Hindlimb muscle (tissue), 1 donor: ENCODE measurements at places on chromosomes 1 and 21.
A peak's percentile ranks its signal among the peaks of the same experiment; 100 is the strongest.

DNA sequence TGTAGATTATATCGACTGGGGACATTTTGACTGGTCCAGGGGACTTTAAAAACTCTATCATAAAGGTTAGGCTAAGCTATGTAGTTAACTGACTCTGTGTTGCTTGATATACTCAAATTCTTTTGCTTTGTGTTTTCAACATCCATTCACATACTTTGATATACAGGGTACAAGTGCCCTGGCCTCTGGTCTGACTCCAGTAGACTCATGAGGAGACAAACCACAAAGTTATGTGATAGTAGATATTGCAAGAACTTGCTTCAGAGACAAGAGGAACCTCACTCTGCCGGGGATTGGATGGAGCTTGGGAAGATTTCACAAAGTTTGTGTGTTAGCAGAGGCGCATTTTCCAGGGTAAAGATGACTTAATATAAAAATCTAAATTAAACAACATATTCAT is 1.3 kb downstream of the GORAB start:
- no peak for DNase-seq

- DNase-seq, result no peak
Measured at GRCh38 chr1:183685112-183685713, 32.1 kb upstream of the APOBEC4 start.

DNA sequence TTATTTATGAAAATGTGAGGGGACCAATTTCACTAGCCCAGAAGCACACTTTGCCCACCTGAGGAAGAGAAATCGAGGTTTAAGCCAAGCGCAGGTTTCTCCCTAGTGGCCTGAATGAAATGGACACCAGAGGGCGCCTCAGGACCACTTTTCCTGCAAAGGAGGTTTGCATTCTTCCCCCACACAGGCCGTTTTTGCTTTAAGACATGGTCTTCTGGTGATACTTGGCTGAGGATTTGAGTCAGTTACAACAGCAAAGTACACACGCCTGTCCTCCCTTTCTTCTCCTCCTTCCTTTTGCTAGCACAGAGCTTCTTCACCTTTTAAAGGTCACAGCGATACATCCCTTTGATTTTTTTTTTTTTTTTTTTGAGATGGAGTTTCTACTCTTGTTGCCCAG is 5.4 kb downstream of the PLA2G2E start:
- DNase-seq, result peak; percentile 76

DNA sequence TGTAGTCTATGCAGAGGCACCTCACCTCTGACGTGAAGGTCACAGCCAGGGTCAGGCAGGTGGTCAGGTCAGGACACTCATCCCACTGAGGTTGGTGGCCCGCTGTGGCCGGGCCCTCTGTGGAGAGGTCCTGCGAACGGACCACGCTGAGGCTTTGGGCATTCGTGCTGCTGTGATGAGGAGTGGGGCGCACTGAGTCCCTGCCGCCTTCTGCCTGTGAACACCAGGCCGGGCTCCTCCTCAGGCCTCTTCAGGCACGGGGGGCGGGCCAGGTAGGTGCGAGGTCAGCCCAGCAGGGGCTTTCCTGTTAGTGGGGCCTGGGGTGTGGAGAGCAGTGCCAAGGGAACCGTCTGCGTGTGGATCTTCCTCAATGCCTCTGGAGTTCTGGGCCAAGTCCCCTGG is 39.0 kb downstream of the COQ8A start:
- no peak for DNase-seq

- no peak for DNase-seq
Measured at GRCh38 chr21:29179503-29179902, 49.1 kb downstream of the MAP3K7CL start.

- no peak for DNase-seq
Measured at GRCh38 chr1:108824051-108824450, 32.8 kb downstream of the AKNAD1 start.

DNA sequence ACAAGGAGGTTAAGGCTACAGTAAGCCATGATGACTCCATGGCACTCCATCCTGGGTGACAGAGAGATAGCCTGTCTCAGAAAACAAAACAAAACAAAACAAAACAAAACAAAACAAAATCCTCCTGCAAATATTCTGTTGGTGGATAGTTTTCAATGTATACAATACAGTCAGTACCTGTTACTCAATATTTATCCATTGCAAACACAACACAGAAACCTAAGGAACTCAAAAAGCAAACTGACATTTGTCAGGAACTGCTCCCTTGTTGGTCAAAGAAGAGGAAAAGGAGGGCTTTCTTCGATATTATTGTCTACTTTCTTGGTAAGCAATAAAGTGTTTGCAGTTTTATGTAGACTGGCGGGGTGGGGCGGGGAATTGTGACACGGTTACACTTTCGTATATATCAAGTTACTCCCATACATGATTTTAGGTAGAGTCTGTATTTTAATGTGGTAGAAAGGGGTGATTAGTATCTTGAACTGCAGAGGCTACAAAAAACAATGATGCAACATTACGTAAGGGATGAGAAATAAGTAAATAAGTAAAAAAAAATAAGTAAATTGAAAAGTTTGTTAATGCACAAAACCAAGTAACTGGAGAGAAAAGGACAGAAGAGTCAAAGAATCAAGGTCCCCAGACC is 31.8 kb downstream of the APP start:
- DNase-seq, result no peak

GRCh38 chr1:15410884-15411245 is 1.2 kb downstream of the EFHD2 start:
- no peak for DNase-seq

DNA sequence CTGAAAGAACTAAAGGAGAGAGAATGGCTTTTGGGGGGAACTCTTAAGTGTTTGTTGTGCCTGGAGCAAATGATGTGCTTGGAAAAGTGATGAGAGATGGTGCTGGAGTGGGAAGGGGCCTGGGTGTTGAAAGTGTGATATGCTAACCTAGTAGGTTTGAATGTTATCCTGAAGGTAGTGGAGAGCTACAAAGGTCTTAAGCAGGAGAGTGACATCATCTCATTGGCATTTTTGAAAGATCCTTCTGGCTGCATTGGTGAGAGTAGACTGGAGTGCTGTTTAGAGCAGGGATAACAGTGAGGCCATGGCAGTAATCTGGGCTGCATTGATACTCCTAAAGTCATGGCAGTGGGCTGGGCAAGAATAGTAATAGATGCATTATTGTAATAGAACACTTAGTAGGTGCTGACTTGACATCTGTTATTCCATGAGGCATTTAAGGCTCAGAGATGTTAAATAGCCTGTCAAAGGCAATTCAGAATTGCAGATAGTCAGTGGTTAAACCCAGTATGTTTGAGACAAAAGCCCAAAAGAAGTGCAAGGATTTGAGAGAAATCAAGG is 44.5 kb downstream of the MDM4 start:
- DNase-seq, result no peak

DNA sequence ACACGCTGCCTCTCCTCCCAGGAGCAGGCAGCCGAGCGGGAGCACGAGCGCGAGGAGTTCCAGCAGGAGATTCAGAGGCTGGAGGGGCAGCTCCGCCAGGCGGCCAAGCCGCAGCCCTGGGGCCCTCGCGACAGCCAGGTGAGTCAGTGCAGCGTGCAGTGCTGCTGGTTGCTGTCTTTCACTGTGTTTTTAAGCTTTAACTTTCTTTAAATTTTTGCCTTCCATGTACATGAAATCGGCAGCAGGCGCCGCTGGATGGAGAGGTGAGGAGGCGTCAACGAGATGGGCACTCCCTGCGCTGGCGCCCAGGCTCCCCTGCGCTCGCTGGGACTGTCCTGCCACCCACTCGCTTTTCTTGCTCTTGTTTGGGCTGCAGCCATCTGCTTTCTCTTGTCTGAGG is 60.7 kb upstream of the DIP2A start:
- no peak for DNase-seq

DNA sequence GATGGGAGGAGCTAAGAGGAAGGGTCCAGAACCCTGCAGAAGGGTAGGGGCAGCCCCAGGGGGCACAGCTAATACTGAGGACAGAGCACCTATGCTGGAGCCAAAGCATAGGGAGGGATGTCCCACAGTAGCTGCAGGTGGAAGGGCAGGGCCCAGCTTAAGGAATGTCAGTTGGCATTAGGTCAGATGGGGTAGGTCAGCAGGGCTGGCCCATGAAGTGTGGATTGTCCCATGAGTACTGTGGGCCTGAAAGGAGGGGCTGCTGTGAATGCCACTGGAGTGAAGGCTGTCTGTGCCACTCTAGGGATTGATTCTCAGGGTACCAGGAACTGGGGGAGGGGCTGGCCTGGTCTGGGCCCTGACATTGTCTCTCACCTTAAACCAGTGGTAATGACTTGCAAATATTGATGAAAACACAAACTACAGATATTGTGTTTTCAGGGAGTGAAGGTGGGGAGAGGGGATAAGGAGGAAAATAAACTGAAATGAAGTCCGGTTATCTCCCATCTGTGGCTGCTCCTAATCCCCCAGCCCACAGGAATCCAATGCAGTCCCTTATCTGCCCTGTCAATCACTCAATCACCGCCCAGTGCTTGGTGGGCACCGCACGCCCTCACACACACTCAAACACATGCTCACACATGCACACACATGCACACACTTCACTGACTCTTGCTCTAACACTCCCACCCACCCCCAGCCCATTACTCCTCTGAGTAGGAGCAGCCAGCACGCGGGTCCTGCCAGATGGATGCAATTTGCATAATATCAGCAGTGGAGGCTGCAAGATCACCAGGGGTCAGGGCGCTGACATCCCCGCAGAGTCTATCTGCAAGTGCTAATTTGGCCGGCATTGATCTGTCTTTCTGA is 27.8 kb downstream of the DMAP1 start:
- no peak for DNase-seq
